ENCODE measurements at places on chromosomes 7 and 10. TPM values are rescaled to one million over a fixed set of nuclear protein-coding genes. Genes with fewer than 3 reads are reported as not detected.

GRCh38 chr10:48224979-48225560 lies 49.4 kb downstream of the FRMPD2 start:
- DNase-seq: no peak

Gene CALN1
- total RNA-seq: not detected

GRCh38 chr7:105863876-105864275 lies 12.5 kb downstream of the ATXN7L1 start:
- no peak for DNase-seq

Gene CYP2C8
- total RNA-seq: 0.35 TPM

Gene H2AZ2
- 305 TPM for total RNA-seq

- DNase-seq: no peak
These were observed 66.7 kb upstream of the GTF2I start for GRCh38 chr7:74590813-74591212.

Gene TAC1
- 0.72 TPM for total RNA-seq

DNA sequence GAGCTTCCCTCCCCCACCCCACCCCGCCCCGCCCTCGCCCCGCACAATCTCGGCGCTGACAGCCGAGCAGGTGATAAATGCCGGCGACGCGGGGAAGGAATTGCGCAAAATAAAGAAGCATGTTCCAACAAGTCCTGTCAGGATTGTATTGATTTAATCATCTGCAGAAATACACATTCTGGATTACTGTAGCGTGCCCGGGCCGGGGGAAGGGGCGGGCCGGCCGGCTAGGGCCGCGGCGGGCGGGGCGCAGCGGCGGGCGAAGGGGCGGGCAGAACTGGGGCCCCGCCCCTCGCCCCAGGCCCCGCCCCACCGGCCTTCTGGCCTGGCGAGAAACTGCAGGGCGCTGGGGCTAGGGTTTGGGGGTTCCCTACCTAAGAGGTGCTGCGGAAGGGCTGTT lies 88.9 kb upstream of the PAX2 start:
- DNase-seq: peak; percentile 30

Gene TMEM176A
- total RNA-seq: not detected

Data from activated naive CD8-positive, alpha-beta T cell treated with anti-CD3 and anti-CD28 coated beads for 36 hours (primary cell).